ENCODE measurements at places on chromosomes 16 and 17.

- DNase-seq: peak; percentile 5
Observed at GRCh38 chr17:4375039-4375748, 8.7 kb upstream of the UBE2G1 start.

DNA sequence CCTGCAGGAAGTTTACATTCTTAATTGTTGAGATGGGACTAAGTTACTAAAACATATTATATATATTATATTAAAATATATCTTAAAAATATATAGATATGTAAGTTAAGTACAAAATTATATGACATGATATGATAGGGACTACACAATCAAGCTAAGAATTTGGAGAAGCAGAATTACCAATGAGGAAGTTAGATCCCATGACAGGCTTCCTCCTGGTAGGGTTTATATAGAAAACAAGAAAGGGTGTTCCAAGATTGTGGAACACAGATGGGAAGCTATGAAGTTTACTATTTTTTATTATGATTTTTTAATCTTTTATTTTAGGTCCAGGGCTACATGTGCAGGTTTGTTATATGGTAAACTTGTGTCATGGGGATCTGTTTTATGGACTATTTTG is 260.8 kb upstream of the ZFHX3 start:
- no peak for DNase-seq

DNA sequence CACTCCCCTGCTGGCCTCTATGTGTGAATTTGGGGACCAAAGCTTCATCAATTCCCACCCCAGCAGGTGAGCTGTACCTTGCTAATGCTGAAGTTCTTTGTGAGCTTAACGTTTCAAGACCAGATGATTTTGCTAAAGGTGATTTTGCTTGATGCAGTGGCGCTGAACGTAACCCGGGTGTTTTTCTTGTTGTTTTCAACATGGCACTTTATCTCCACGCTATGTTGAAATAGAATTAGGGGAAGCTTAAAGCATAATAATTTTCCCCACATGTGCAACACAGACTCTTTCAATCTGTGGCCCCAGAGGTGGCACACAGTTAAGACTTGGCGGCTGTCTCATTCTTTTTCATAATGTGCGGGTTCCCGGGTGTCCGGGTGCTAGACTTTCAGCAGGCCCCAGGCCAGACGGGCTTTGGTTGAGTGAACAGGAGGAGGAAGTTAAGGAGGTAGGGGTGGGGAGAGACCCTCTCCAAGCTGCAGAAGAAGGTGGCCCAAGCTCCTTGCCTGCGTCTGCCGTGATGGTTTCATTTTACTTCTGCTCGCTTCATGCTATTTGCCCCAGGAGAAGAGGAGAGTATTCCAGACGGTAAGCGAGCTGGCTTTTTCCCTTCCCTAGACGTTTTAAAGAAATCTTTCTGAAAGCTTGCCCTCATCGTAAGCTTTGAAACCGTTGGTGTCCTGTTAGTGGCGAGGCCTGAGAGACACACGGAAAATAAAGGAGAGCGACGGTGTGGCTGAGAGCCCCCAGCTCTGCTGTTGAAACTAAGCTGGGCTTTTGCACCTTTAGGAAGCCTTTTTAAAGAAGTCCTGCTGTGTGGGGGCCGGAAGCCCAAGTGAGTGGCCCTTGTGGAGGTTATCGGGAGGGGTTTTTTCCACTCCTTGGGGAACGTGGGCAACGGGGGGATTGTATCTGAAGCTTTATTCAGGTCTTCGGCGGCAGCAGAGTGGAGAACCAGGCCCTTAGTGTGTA is 4.2 kb downstream of the FOXC2 start:
- DNase-seq: no peak

- DNase-seq: peak; percentile 89
Observed at GRCh38 chr16:4414187-4414917, 2.0 kb downstream of the CORO7 start.

DNA sequence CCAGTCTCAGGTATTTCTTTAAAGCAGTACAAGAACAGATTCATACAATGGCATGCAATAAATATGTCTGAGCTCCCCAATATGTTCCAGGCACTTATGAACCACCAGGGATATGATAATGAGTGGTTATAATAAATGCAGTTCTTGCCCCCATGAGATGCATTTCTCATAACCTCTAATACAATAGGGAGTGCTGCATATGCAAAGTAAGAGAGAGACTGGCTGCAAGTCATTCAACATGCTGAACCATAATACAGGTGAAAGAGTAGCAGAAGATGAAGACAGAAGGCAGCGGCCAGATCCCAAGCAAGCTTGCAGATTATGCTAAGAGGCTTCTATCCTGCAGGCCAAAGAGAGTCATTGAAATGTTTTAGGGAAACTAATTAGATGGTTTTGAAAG is 96.7 kb downstream of the CHD9NB start:
- no peak for DNase-seq

- no peak for DNase-seq
Observed at GRCh38 chr16:85575920-85576319, 37.2 kb upstream of the GSE1 start.

- no peak for DNase-seq
Observed at GRCh38 chr16:89334050-89334449, 116.5 kb downstream of the ZNF778 start.

DNA sequence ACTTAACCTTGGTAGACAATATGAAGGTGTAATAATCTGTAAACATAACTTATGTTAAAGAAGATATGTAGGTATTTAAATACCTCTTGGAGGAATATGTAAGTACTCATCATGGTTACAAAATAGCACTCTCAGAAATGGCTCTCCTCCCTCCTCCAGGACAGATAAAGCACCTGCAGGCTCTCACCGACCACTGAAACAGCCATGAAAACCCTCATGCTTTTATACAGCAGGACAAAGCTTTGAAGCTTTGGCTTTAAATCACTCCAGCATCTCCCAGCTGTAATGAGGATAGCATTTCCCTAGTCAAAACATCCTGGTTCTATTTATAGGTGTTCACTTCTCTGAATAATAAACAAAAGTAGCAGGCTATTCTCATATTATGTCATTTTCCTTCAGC is 69.1 kb upstream of the PMFBP1 start:
- DNase-seq: no peak

GRCh38 chr16:13921328-13921727 is 1.4 kb downstream of the ERCC4 start:
- DNase-seq: no peak

- peak; percentile 56 for DNase-seq
Observed at GRCh38 chr17:39547713-39548478, 59.8 kb downstream of the NEUROD2 start.

- DNase-seq: no peak
Observed at GRCh38 chr16:87351320-87351698, 32.3 kb downstream of the FBXO31 start.

DNA sequence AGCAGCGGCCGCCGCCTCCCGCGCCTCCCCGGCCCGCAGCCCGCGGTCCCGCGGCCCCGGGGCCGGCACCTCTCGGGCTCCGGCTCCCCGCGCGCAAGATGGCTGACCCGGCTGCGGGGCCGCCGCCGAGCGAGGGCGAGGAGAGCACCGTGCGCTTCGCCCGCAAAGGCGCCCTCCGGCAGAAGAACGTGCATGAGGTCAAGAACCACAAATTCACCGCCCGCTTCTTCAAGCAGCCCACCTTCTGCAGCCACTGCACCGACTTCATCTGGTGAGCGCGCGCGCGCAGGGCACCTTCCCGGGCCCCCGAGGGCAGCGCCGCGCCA is 258 bp downstream of the PRKCB start:
- DNase-seq: no peak

DNA sequence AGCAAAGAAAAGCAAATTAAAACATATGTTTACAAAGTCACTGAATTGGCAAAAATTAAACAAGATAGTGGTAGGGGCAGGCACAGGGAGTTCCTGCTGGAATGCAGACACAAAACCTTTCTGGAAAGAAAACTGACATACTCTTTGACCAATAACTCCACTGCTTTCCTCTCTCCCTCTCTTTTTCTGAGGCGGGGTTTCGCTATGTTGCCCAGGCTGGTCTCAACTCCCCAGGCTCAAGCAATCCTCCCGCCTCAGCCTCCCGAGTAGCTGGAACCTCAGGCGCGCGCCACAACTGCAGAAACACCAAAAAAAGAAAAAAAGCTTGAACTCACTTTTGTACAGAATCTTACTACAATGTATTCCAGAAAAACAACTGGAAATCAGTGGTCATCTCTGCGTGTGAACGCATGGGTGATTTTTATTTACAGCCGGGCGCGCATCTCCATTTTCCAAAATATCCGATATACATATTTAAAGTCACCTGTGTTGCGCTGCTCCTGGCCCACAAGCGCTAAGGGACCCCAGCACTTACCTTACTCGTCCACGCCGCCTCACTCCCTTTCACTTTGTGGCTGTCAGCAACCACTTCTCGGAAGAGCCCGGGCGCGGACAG is 480 bp downstream of the TXNL4B start:
- no peak for DNase-seq

DNA sequence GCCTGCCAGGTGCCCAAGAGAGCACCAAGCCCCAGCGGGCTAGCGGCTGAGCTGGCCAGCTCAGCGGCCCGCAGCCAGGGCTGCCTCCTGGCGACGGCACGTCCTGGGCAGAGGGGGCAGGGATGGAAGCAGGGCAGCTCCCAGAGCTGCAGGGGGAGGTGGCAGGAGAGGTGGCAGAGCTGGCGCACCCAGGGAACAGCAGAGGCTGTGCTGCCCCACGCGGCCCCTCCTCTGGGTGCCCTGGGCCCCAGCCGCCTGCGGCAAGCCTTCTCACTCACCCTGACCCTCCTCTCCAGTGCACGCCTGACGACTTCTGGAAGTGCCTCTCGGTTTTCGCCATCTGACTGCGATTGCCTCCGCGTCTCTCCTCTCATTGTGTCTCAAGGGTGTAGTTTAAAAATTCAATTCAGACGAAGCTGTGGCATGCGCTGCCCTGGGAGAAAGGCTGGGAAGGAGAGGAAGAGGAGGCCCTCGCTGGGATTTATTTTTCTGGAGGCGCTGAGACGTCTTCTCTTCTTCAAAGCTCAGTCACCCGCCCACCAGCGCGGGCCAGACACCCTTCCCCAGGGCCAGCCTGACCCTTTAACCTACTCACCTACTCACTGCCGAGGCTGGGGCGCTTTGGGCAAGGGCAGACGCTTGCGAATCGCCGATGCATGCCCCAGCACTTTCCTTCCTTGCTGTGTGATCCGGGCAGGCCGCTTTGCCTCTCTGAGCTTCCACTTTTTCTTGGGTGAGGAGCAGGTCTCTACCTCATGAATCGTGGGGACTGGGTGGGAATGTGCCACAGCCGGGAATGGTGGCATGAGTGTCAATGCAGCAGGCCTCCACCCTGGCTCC is 24.9 kb downstream of the GSE1 start:
- no peak for DNase-seq

DNA sequence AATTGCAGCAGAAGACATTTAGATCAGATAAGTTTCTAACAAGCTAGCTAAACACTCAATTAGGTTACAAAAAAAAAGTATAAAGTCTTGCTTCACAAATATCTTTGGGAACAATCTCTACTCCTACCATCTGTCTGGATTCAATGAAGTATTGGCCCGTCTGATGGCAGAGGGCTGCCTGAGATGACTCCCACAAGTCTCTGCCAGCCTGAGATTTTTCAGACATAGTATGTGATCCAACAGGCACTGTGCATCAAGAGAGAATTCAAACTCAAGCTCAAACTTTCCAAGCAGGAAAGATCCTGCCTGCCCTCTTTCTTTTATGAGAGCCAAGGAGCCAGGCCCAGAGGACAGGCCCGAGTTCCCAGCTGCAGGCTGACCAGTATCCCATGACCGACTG is 22.6 kb downstream of the SLC39A11 start:
- DNase-seq: no peak

GRCh38 chr16:2687531-2688308 is 5.4 kb downstream of the KCTD5 start:
- no peak for DNase-seq

DNA sequence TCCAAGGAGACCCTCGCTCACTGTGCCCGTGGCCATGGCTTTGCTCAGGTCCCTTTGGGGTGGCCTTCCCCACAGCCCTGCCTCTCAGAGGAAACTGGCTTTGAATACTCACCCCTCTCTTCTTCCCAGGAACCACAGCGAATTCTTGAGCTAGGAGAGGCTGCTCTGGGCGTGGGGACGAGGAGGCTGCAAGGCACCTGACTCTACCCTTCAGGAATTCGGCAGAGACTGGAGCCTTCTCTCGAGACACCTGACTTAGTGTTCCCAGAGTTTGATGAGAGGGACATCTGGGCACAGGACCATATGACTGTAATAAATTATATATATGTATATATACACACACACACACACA is 6.2 kb downstream of the LLGL2 start:
- DNase-seq: no peak

DNA sequence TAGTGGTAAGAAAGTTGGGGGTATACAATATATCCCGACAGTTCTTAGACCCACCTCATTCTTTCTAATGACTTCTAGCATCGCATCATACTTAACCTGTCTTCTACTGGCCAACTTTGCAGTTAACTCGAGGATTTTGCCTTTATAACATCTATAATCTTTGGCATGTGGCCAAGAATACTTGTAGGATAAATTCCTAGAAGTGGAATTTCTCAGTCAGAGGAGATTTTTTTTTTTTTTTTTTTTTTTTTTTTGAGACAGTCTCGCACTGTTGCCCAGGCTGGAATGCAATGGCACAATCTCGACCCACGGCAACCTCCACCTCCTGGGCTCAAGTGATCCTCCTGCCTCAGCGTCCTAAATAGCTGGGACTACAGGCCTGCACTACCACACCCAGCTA is 253.5 kb downstream of the MRTFB start:
- DNase-seq: no peak

- no peak for DNase-seq
Observed at GRCh38 chr16:50505714-50506542, 42.3 kb upstream of the NKD1 start.

- no peak for DNase-seq
Observed at GRCh38 chr16:65016754-65017153, 105.1 kb downstream of the CDH11 start.

GRCh38 chr16:1650131-1650530 is 27.9 kb upstream of the JPT2 start:
- no peak for DNase-seq

GRCh38 chr17:50781167-50781566 is 13.8 kb upstream of the ANKRD40CL start:
- DNase-seq: no peak

DNA sequence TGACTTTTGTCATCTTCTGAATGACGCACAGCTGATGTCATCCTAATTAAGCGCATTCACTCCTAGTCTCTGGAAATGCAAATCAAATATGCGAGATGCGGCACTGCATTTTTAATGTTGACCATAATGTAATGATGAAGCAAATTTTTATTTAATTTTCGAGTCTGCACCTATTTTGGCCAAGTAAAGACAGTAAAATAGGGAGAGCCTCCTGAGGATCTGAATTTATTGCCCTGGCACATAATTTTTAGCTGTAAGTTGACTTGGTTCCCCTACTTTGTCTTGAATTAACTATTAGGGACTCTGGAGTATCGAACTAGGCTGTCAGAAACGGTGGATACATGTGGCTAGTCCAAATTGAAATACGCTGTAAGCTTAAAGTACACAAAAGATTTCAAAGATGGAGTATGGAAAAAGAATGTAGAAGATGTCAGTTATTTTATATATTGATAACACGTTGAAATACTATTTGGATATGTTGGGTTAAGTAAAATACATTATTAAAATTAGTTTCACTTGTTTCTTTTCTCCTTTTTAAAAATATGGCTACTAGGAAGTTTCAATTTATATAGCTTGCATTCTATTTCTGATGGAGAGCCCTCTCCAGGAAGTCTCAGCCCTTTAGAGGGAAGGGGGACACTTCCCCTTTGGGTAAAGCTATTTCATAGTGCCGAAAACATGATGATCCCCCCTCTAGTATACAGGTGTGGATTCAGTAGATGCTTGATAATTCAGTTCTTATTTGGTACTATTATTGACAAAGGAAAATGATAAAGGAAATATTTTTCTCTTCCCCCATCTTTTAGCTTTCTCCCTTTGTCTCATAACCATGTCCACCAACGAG is 991 bp downstream of the KPNA2 start:
- DNase-seq: no peak

GRCh38 chr16:47236716-47237115 is 93.0 kb upstream of the NETO2 start:
- no peak for DNase-seq
